NCI-H1436 (cell line): ENCODE measurements at places on chromosomes 3 and 15.

GRCh38 chr3:118110211-118110610, 924.4 kb downstream of the IGSF11 start:
- no peak for DNase-seq

DNA sequence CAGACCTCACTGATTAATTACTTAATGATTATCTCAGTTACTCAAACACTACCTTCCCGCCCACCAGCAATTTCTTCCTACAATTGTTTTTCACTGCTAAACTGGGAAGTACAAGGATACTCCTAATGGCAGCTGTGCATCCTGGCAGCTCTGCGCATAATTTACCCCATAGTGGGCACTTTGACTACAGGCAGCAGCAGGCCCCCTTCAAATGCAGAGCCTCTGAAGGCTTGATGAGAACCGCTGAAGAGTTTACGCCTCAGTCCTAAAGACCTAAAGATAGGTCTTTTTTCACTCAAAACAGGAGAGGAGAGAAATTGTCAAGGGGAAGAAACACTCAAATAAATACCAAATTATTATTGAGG, 10.7 kb downstream of the CCDC32 start:
- DNase-seq, result no peak

- DNase-seq, result no peak
Measured at GRCh38 chr3:184465883-184466412, 86.1 kb downstream of the CHRD start.

GRCh38 chr3:94776401-94776915, 713.6 kb downstream of the NSUN3 start:
- no peak for DNase-seq

DNA sequence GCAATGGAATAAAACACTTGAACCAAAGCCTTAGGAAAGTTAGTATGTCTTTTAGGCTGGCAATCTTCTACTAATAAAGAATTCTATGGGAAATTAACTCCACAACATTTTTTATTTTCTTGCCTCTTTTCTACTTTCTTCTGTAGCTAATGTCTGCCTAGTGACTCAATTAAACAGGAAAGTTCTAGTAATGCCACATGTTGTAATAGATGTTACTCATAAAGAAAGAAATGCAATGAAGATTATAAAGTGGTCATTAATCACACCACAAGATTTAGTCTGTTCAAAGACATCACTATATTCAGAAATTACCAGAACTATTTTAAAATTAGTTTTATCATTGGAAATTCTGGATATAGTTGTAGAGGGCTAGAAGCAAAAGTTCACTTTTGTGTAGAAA, 329.7 kb downstream of the SI start:
- no peak for DNase-seq

DNA sequence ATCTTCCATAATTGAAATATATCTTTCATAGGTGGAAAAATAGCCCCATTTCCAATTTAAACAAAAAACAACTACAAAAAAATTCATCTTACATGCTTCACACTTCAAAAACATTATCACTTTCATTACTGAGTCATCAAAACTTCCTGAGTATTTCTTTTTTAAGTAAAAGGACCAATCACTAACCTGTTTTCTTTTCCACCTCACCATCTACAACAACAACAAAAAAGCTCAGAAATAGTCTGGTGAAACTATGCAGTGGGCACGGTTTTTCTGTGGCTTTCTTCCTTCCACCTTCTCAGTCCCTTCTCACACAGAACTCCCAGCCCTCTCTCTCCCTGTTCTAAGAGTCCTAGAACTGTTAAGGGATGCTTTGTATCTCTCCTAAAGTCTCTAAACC, 20.3 kb upstream of the TNIK start:
- DNase-seq, result no peak
